Activated CD8-positive, alpha-beta memory T cell treated with anti-CD3 and anti-CD28 coated beads for 4 hours (primary cell): ENCODE measurements at places on chromosomes 3 and 15.

- no peak for DNase-seq
Measured at GRCh38 chr3:78507196-78507984, 1260.4 kb downstream of the ROBO1 start.

DNA sequence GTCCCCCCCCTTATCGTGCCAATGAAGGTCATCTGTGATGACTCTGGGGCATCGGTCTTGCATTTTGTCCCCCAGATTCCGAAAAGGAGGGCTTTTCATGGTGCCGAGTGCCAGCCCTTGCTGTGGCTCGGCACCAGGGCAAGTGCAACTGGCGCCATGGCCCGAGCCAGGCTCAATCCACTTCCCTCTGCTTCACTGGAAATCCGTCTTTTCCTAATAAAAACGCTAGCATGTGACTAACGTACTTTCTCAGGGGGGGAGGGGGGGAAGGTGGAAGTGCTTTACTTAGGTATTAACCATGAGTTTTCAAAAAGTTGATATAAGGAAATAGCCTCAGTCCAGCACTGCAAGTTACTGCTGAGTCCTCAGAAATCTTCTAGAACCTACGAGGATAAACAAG is 20.5 kb downstream of the TRPM1 start:
- no peak for DNase-seq

- no peak for DNase-seq
Measured at GRCh38 chr3:82163907-82164520, 402.6 kb upstream of the GBE1 start.

- no peak for DNase-seq
Measured at GRCh38 chr3:129281726-129282125, 3.1 kb downstream of the HMCES start.
